ENCODE measurements at places on chromosomes 3 and 15. TPM values are rescaled to one million over a fixed set of nuclear protein-coding genes. Genes with fewer than 3 reads are reported as not detected.

GRCh38 chr3:58074997-58075396 is 66.8 kb downstream of the FLNB start:
- DNase-seq = no peak

GRCh38 chr3:110226645-110227044 is 845.0 kb upstream of the NECTIN3 start:
- no peak for DNase-seq

- no peak for DNase-seq
Observed at GRCh38 chr3:116980099-116980498, 270.5 kb downstream of the TUSC7 start.

- no peak for DNase-seq
Observed at GRCh38 chr15:26766262-26766661, 6.6 kb downstream of the GABRB3 start.

DNA sequence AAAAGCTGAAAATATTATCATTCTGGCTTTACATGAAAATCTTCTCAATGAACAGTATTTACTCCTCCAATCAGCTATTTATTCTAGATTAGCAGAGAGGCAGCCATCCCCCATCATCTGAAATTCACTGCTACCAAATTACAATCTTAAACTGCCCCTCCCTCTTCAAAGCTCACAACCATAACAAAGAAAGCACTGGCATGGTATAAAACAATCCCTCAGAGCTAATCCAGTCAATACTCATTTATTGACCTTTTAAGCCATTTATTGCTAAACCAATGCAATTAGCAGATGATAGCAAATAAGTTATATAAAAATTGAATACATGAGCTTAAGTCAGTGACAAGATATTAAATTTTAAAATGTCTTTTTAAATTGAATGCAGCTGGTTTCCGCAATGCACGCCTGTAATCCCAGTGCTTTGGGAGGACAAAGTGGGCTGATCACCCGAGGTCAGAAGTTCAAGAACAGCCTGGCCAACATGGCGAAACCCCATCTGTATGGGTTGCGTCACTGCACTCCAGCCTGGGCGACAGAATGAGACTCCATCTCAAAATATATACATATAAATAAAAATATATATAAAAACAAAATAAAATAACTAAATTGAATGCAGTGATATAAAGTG is 12.1 kb downstream of the SLC4A7 start:
- DNase-seq = no peak

NR2E3 gene
- polyA plus RNA-seq = 0.34 TPM

Measured in renal cortex interstitium (tissue), 15 donors.